NCI-H2107 (cell line): ENCODE measurements at places on chromosomes 12 and 14.
A peak's percentile ranks its signal among the peaks of the same experiment; 100 is the strongest.

DNA sequence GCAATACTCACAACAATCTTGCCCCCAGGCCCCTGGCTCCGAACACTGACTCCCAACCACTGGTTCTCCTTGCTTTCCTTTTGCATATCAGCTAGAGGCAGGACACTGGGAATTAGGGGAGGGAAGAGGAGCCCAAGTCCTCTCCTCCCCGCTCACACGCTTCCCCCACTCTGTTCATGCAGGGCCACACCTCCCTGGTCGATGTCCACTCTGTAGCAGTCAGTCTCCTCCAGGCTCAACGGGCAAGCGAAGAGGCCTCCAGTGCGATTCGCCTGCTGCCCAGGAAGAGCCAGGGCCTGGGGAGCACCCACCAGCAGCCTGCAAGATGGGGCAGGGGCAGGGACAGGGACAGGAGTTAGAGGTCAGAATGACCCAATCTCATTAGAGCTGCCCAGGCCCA lies 4.8 kb downstream of the ITGA7 start:
- DNase-seq: no peak

DNA sequence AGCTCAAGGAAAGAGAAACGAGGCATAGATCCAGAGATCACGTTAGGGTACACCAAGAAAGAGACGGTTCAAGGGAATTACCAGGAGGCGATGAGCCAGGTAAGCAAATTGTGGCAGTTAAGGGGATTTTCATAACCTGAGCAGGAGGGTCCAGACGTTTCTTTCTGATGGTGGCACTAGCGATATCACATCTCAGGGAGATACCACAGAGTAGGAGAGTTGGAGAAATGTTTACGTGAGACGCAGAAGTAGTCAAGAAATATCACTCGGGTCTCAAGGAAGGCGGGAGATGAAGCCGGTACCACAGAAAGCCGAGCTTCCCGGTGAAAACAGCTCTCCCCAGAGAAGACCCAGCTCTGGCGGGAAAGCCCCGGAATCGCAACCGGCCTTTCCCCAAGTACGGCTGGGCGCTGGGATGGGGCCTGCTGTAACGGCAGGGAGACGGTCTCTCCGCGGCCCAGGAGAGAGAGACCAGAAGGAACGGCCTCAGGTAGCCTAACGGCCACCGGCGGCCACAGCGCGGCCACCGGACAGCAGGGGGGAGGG lies 485 bp downstream of the SENP1 start:
- DNase-seq: no peak

- no peak for DNase-seq
These were observed 11.8 kb downstream of the NACA start for GRCh38 chr12:56713345-56713744.

- no peak for DNase-seq
These were observed 55.3 kb downstream of the VCPKMT start for GRCh38 chr14:50060871-50061663.

DNA sequence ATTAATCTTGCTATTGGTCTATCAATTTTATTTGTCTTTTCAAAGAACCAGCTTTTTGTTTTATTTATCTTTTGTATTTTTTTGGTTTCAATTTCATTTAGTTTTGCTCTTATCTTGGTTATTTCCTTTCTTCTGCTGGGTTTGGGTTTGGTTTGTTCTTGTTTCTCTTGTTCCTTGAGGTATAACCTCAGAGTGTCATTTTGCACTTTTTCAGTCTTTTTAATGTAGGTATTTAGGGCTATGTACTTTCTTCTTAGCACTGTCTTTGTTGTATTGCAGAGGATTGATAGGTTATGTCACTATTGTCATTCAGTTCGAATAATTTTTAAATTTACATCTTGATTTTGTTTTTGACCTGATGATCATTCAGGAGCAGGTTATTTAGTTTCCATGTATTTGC lies 92.7 kb upstream of the DCD start:
- DNase-seq: no peak

DNA sequence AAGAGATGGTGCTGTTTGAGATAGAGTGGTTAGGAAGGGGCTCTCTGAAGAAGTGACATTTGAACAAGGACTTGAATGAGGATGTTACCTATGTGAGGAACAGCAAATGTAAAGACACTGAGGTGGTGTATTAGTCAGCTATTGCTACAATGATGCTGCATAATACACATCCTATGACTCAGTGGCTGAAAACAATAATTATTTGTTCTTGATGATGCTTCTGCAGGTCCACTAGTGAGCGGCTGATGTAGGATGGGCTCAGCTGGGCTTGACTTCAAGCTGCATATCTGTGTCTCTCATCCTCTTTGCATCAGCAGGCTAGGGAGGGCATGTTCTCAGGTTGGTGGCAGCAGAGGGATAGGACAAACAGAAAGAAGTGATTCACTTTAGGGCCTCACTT lies 21.4 kb upstream of the CLMN start:
- no peak for DNase-seq

GRCh38 chr14:29030121-29030520 lies 263.5 kb downstream of the FOXG1 start:
- DNase-seq: no peak

DNA sequence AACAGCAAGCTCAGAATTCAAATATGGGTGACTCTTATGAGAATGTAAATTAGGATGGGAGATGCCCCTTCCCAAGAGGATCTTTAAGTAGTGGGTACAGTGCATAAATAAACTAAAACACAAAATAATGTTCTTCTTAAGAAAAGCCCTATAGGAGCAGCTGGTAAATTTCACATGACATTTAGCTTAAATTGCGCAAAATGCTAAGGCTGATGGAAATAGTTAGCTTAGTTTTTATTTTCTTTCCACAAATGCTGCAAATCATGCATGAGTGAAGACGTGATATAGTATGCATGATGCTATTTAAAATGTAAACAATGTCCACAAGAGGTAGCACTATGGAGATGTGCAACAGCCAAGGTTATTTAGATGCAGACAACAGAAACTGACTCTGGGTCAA lies 328.1 kb downstream of the ATP23 start:
- DNase-seq: no peak

DNA sequence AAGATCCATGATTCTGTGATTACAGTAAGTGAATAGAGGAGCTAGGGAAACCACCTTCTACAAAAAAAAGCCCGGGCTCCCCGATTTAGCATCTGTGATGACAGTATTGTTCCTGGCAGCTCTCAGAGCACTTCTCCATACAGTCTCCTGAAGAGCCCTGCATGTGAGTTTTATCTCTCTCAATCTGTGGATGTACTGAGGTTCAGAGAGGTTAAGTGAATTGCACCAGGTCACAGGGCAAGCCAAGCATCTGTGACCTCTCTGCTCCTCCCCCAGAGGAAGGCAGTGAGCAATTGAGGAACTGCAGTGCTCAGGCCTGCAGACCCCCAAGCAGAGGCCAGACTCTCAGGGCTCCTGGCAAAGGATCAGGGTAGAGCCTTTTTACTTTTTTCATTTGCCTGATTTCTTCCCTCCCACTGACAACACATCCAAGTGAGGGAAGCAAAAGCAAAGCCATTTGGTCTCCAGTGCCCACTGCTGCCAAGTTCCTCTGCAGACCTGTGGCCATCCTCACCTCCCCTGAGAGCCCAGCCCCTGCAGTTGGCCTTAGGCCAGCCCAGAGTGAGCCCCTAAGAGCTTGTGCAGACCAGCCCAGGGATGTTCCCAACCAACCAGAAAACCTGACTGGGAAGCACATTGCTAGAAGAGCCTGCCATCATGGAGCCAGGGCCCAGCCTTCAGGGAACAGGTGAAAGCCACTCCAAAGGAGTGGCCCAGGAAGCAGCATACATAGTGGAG lies 47.6 kb upstream of the PNMA1 start:
- DNase-seq: no peak

GRCh38 chr12:32419520-32419960 lies 20.2 kb downstream of the FGD4 start:
- no peak for DNase-seq

- DNase-seq: peak; percentile 61
These were observed 116.3 kb upstream of the VASH1 start for GRCh38 chr14:76644855-76645518.

- DNase-seq: peak; percentile 21
These were observed 484 bp downstream of the ALKBH1 start for GRCh38 chr14:77707355-77707723.

GRCh38 chr12:116180448-116180847 lies 97.0 kb downstream of the MED13L start:
- no peak for DNase-seq

DNA sequence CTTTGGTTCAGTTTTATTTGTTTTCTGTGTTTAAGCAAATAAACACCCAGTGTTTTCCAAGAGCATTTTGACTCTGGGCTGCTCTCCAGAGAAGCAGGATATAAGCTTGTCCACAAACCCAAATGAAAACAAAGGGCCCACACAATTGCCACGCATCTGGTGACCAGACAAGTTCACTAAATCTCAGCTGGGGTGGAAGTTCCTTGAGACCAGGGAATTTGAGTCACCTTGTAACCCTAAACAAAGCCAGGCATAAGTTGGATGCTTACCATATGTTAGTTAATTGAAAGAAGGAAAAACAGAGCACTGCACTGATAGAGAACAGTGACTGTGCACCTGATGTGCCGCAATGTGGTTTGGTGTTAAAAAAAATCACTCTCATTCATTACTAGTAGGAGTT lies 1.6 kb upstream of the TXNRD1 start:
- DNase-seq: no peak

- DNase-seq: no peak
These were observed 124.6 kb downstream of the TTC7B start for GRCh38 chr14:90691627-90692026.

GRCh38 chr12:76020731-76021672 lies 10.6 kb downstream of the PHLDA1 start:
- no peak for DNase-seq

GRCh38 chr12:20351406-20351805 lies 16.9 kb upstream of the PDE3A start:
- DNase-seq: no peak

DNA sequence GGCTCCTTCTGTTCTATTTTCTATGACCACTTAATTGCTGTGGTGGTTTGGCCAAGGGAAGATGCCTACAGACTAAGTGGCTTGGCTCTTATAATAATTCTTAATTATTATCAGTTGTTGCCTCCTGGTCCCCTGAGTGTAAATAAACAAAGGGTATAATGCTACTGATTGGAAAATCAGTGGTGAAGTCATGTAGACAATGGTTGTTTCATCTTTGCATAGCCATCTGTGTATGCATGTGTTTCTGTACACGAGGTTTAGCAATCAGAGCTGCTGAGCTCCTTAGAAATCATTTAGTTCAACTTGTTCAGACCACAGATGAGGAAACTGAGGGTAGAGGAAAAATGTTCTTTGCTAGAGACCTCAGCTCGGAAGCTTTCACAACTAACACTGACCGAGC lies 152.2 kb downstream of the STXBP6 start:
- no peak for DNase-seq

- peak; percentile 69 for DNase-seq
These were observed 65.6 kb downstream of the TESC start for GRCh38 chr12:117033382-117034221.

- no peak for DNase-seq
These were observed 9.0 kb upstream of the TAS2R31 start for GRCh38 chr12:11040162-11040561.

GRCh38 chr12:56699020-56699661 lies 11.1 kb upstream of the PTGES3 start:
- no peak for DNase-seq

GRCh38 chr14:20675669-20676068 lies 8.7 kb upstream of the RNASE4 start:
- DNase-seq: no peak

DNA sequence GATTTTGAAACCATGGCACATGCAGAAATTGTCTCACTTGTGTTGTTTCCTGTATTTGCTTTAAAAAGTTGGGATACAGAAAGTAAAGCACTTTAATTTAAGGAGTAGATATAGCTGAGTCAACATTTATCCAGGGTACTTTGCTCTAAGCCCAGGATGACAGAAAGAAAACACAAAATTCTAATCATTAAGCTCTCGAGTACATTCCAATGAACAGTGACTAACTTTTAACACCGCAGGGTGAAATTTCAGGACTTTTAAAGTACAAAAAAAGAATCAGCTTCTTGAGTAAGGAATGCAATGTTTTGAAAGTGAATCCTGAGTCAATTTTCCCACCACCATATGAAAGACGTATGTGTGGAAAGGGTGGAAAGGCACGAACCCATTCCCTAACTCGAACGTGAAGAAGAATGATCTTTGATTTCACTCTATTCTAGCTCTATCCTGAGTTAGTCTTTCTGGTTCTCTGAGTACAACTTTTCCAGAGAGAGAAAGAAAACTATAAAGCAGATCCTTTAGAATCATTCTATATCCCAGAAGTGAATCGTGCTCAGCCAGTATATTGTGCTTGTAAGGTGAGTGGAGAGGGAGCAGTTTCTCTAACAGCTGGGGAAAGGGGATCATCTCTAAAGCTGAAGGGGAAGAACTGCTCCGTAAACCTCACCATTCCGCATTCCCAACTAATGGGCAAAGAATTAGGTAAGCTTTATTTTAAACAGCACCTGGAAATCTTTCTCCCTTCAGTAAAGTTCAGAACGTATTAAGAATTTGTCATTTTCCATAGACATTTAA lies 779.0 kb upstream of the FLRT2 start:
- DNase-seq: no peak

DNA sequence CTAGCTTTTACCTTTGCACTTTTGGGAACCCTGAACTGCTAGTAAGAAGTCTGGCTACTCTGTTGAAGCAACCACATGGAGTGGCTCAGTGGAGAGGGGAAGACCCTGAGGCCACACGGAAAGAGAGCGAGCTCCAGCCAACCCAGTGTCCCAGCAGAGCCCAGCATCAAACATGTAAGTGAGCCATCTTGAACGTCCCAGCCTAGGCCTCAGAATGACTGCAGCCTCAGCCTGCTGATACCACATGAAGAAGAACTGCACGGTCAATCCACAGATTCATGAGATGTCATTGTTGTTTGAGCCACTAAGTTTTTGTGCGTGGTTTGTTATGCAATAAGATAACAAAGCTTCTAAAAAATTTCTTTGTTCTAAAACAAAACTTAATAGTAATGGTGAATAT lies 40.2 kb downstream of the TFCP2 start:
- no peak for DNase-seq

- no peak for DNase-seq
These were observed 11.4 kb upstream of the CALCOCO1 start for GRCh38 chr12:53738406-53739213.

- no peak for DNase-seq
These were observed 141.0 kb upstream of the BCL2L14 start for GRCh38 chr12:11929714-11930113.

- DNase-seq: no peak
These were observed 12.4 kb downstream of the TNS2 start for GRCh38 chr12:53062011-53062961.

- DNase-seq: no peak
These were observed 84.0 kb upstream of the GPR68 start for GRCh38 chr14:91328313-91329050.

DNA sequence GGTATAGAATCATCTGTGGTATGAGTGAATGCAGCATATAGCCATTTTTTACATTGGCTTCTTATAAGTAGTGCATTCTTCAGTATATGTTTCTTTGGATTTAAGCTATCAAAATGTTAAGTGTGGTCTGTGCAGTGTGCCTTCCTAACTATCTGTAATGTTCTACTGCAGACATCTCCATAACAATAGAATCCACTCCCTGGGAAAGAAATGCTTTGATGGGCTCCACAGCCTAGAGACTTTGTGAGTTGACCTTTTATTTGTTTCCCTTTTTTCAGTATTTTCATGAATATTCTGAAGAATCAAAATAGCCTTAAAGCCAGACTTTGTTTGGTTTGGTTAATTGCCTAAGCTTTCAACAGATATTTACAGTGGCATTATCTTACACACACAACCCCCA lies 107.2 kb downstream of the ZFC3H1 start:
- no peak for DNase-seq
